ENCODE measurements at places on chromosomes 6 and 20.

DNA sequence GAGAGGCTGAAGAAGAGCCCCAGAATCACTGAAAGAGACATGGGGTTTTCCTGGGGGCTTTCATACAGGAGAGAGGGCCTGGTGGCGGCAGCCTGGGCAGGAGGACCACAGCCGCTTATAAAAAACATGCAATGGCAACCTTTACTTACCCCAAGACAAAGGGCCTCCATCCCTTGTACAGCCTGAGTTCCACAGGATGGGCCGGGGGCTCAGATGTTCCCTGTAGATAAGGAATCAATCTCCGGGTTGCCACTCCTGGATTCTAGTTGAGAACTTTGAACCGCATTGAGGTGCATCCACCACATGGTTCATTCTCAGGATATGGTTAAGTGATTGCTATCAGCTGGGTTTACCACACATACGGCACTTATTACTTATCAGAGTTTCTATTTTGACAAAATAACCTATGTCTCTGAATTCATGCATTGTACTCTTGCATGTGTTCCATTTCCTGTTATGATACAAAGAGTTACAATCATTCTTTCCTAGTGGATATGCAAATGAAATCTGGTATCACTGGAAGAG is 677.6 kb downstream of the KIF16B start:
- no peak for DNase-seq

- no peak for DNase-seq
Observed at GRCh38 chr6:169653691-169654090, 48.1 kb downstream of the WDR27 start.

DNA sequence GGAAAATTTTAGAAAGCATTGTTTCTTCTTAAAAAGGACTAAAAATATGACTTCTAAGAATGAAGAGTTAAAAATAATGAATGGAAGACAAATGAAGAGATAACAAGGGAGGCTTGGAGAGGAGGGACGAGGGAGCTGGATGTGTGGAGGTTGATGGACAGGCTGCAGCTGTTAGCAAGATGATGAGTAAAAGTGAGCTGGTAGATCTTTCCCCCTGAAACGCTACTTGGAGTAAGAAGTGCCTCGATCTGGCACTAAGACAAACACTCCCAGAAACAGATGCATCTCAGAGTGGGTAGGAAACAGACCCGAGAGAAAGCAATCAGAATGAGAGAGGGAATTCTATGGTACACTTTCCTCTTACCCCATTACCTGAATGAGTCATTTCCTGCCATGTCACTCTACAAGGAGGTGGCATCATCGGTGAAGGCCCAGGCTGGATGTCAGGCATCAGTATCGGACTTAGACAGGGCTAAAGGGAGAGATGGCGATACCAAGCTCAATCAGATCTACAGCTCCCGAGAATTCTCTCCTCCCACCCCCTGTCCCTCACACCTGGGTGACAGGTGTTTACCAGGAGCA is 154.1 kb upstream of the BMP2 start:
- DNase-seq: no peak

- DNase-seq: no peak
Observed at GRCh38 chr20:36454698-36455427, 86.5 kb upstream of the MYL9 start.

DNA sequence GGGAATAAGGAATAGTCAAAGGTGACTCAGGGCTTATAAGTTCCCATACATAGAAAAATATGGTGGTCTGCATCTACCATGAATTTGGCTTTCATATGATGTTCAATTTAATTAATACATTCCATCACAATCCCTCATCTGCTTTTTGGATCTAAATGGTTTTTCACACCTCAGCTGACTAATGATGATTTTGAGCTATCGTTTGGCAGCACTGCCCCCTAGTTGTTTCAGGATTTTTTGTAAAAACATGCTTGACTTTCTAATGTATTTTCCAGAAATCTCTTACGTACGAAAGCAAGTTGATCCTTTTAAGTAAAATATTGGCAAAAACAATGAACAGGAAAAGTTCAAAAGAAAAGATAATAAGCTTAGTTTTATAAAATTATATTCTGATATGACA is 408.6 kb upstream of the ADGRB3 start:
- DNase-seq: no peak

DNA sequence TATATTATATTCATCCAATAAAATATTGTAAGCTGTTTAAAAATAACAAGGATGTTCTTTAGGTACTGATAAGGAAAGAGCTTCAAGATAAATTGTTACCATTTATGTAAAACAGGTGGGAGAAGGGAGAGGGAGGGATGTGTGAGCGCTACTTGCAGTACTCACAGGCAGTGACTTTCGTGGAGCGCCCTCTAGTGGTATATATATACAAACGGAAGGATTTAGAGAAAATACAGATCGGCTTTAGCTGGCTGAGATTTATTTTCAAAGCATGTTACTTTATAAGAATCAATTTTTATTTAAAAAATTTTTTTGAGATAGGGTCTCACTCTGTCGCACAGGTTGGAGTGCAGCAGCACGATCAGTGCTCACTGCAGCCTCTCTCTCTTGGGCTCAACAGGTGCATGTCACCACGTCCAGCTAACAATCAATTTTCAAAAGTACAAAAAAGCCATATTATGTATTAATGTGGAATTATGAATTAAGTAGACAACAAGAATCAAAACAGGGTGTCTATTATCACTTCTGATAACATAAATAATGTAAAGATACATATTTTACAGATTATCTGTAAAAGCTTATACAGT is 3.3 kb upstream of the MOG start:
- no peak for DNase-seq

DNA sequence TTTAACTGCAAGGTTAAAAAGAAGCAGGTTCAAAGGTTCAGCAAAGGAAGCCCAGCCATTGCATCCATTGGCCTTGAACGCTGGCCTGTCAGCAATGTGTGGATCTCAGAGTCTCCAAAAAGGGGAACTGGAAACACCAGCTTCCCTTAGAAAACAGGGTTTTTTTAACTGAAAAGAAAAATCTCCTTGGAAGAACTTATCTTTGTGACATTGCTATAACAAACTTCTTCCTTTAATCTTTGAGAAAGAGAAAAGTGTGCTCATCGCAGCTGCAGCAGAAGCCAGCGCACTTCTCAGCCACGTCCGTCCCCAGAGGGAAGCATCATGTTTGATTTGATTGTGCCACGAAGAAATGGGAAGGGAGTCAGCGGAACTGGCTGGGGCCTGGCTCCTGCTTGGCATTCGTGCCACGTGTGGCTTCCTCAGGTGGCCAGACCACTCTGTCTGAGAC is 215.0 kb downstream of the SYNDIG1 start:
- no peak for DNase-seq

DNA sequence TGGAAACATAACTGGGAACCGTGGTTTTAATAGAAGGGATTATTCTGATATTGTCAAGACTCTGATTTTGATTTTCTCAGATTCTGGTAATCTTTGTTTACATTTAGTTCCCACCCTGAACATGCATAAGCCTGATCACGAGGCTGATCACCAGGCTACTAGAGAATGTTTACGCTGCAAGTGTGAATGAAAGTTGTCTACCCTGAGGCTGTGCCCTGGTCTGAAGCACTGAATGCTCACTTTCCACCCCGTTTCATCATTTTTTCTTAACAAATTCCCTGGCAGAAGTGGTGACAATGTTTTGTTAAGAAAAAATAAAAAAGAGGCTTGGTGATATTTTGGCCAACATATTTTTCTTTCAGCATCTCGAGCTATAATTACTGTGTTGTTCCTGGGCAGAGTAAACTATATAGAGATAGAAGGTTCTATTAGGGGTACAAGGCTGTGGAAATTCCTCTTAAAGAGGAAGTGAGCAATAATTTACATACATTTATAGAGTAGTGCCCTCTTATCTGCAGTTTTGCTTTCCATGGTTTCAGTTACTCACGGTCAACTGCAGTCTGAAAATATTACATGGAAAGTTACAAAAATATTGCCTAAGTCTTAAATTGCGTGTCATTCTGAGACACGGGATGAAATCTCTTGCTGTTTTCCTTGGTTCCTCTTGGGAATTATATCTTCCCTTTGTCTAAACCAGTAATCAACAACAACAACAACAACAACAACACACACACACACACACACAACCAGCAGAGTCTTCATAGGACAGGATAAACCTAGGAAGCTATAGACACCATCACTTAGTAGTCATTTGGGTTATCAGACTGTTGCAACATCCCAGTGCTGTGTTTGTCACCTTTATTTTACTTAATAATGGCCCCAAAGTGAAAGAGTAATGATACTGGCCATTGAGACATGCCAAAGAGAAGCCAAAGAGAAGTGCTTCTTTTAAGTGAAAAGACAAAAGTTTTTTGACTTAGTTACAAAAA is 566.6 kb upstream of the CITED2 start:
- peak; percentile 38 for DNase-seq

DNA sequence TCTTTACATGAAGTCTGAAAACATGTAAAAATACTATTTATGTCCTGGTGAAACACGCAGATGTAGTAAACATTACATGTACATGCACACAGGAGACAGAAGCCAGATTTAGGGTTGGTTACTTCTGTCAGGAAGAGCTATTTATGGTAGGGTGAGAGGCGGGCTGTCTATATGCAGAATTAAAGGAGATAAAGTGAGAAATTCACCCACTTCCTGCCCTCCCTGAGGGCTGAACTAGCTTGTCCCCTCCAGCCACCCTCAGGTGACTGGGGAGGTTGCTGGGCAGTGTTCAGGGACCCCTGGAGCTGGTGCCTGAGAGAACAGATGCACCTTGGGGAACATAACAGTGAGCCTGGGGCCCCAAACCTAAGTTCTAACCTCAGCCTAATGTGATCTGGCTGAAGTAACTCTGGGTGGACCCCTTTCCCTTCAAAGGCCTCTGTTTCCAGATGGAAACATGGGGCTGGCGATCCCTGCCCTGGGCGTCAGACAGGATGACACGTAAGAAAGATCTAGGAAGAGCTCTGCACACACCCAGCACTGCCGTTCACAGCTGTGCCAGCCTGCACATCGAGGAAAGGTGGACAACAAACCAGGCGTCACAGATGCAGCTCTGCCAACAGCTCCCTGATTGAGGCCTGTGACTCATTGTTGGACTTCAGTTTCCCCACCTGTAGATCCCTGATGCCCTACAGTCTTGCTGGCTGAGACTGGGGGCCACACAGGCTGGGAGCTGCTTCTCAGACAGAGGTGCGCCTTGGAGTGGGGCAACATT is 1.3 kb downstream of the PI16 start:
- no peak for DNase-seq

DNA sequence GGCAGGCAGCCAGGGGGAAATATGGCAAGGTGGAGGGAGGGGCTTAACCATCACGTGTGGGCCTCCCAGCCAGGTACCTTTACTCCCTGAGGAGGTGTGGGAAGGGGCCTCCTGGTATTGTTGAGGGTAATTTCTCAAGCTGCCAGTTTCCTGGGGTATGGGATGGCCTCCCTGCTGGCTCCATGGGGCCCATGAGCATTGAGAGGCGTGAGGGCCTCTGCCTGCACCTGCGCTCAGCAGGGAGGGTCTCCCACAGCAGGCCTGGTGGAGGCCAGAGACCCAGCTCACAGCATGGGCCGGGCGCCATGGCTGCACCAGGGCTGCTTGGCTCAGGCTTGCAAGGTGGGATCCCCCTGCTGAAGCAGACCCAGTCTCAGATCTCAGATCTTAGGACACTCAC is 113.0 kb downstream of the GRM4 start:
- no peak for DNase-seq

DNA sequence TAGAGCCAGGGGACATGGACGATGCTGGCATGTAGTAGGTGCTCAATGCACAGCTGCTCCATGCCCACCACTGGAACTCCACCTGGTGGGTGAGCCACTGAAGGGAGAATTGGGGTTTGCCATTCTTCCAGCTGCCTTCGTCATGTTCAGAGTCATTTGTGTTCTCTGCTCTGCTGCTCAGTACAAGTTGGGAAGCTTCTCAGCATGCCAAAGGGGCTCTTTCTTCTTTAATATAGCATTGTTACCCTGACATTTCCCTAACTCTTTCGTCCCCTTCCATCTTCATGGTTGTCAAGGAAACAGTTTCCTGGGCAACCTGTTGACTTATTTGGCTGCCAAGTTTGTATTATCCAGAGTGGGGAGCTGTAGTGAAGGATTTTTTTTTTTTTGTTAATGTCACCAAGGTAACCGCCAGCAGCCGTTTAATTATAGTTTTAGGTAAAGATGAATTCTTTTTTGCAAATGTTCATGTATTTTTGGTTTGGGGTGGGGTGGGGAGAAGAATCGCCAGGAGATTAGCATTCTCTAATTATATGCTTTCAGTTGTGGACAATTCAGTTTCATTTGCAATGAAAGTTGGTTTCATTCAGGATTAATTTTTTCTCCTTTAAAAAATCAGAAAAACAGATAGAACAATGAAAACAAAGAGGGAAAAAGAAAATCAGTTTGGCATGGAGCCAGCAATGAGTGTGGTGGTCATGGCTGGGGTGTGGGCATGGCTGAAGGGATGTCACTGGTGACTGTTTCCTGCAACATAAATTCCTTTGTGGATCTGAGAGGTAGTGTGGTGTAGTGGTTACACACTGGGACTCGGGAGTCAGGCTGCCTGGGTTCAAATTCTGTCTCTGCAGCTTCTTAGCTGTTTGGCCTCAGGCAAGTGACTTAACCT is 73.0 kb upstream of the KCNG1 start:
- DNase-seq: no peak

DNA sequence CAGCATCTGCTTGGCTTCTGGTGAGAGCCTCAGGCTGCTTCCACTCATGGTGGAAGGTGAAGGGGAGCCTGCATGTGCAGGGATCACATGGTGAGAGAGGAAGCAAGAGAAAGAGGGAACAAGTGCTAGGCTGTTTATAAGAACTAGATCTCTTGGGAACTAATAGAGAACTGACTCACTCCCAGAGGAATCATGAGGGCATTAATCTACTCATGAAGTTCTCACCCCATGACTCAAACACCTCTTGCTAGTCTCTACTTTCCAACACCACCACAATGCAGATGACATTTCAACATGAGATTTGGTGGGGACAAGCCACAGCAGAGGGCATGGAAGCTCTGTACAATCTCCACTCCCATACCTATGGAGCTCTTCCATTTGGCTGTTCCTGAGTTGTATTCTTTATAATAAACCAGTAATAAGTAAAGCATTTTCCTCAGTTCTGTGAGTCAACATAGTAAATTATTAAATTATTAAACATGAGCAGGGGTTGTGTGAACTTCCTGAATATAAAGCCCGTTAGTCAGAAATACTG is 524.1 kb upstream of the NRSN1 start:
- no peak for DNase-seq

GRCh38 chr20:38306379-38306778 is 2.4 kb downstream of the BPI start:
- no peak for DNase-seq

DNA sequence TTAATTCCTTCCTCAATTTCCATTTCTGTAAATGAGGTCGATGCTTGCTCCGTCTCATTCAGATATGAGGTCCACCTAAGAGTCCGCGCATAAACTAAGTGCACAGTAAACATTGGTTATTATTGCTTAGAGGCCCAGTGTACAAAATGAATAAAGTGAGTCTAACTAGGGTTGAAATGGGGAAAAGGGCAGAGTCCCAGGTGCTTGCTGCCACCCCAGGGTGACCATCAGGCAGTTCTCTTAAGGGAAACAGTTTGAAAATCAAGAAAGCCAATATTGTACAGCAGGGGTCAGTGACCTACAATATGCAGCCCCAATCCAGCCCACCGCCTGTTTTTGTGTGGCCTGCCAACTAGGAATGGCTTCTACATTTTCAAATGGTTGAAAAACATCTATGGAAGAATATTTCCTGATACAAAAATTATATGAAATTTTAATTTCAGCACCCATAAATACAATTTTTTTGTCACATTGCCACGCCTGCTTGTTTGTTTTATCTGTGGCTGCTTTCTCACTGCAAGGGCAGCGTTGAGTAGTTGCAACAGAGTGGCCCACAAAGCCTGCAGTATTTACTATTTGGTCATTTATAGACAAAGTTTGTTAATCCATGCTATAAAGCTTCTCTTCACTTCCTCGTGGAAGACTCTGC is 43.3 kb downstream of the SLC13A3 start:
- DNase-seq: no peak
